ENCODE measurements at places on chromosomes 7 and 10.

GRCh38 chr7:45021604-45022296, 21.7 kb downstream of the CCM2 start:
- no peak for DNase-seq

DNA sequence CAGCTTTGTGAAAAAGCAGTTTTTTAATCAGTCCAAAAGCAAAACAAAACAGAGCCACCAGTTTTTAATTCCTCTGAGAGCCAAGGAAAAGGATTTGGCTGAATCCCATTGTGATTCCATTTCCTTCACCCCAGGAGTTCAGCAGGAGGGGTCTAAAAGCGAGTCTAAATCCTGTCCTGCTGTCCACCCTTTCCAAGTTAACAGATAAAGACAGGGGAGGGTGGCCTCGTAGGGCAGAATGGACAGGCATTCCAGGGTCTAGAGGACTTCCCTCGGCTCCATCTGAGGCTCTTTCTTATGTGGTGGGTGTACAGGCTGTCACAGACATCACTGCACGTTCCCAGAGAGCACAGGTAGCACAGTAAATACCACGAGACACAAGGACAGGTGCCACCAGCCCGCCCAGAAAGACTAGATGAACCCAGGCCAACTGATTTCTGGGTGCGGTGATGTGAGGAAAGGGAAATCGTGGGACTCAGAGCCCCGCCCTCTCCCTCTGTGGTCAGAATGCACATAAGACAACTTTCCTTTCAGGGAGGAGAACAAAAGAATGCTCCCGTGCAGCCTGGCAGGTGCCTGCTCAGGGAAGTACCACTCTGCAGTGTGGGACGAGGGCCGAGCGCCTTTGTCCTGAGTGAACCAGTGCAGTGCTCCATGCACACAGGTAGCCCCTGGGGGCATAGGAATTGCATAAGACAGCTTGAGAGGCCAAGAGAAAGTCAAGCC, 119.7 kb downstream of the ABLIM1 start:
- peak; percentile 21 for DNase-seq

DNA sequence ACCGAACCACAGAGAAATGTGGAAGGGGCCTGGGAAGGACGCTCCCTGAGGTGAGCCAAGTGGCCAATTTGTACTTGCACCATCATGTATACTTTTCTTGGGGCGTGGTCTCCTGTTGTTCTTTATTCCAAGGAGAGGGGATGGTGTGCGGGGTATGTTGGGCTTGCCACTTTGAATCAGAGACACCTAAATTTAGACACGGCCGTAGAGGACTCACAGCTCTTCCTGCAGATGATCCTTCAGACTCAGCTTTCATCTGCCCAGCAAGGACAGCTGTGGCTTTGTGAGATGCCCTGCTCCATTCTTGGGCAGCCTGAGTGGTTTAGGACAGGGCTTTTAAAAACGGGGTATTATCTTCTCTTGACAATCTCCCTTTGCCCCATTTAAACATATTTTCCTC, 473.2 kb downstream of the REEP3 start:
- DNase-seq, result no peak

- no peak for DNase-seq
These were observed 62.6 kb downstream of the MEST start for GRCh38 chr7:130554481-130554880.

DNA sequence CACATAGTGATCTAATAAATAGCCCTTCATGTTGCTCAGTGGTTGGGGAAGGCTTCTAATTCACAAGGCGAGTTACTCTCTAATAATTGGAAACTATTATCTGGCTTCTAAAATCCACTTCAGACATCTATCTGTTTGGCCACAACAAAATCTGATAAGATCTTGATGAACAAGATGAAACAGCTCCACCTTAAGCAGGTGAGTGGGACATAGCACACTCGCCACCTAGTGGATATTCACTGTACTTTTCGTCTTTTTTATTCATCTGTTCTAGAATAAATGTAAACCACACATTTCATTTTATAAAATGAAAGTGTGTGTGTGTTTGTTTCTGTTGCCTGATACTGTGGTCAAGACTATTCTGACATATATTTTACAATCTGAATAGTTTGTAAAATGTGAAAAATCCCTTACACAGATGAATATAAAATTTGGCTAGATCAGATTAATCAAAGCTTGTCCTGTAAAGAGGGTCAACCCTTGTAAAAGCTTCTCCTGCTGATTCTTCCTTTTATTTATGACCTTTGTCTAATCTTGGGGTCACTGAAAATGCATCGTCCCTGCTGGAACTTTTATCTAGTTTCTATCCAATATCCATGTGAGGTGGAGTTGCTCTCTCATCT, 26.5 kb upstream of the CNTNAP2 start:
- no peak for DNase-seq

- DNase-seq, result no peak
These were observed 5.5 kb downstream of the VIPR2 start for GRCh38 chr7:159139202-159139601.

DNA sequence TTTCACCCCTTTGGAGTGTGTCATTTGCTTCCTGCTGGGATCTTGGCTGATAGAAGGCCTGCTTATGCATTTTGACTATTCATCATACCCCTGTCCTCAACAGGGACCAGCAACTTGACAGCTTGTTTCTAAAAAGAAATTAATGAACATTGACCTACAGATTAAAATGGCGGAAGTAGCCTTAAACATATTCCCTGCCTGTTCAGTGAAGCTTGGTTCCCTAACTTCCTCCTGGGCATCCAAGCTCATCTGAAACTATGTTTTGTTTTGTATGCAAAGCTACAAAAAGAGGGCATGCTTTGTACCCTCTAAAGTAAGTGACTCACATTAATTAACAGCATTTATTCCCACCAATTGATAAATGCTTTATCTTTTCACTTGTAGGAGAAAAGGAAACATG, 26.8 kb upstream of the CDK14 start:
- DNase-seq, result no peak

GRCh38 chr7:48938539-48939295, 14.4 kb downstream of the CDC14C start:
- no peak for DNase-seq

- no peak for DNase-seq
These were observed 28.4 kb downstream of the ZNF33A start for GRCh38 chr10:38038932-38039245.

- no peak for DNase-seq
These were observed 4.0 kb downstream of the AEBP1 start for GRCh38 chr7:44107961-44108767.

Measured in stimulated activated CD4-positive, alpha-beta T cell treated with anti-CD3 and anti-CD28 coated beads, TNF-alpha, amount 100 ng/mL, for 48 hours (primary cell).